Activated T-cell treated with anti-CD3 and anti-CD28 coated beads, Interleukin-2, amount 50 U/mL, for 72 hours (primary cell): ENCODE measurements at places on chromosomes 3 and 15.
A peak's percentile ranks its signal among the peaks of the same experiment; 100 is the strongest.

GRCh38 chr3:193046371-193046770, 128.7 kb upstream of the MB21D2 start:
- H3K27ac ChIP-seq = no peak overlapping the region
- H3K27me3 ChIP-seq = no peaks in the 10 kb centered on the region
- no peak for DNase-seq
- H3K4me1 ChIP-seq = no peaks in the 10 kb centered on the region
- no peak overlapping the region for H3K4me3 ChIP-seq

DNA sequence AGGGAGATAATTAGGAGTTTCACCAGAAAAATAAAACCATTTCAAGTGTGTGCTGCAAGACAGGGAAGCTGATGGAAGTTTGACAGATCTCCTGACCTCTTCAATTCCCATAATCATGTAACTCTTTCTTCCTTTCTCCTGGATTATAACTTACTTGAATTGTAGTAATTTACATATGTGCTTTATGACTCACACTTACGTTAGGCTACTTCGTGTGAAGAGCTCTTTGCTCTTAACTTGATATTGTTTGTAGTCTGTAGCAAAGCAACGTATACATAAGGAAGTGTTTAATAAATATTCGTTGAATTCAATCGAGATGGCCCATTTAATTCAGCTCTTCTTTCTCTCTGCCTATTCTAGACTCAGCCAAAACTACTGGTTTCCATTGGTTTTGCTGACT, 23.5 kb downstream of the ROBO2 start:
- no peak for DNase-seq
- no peaks in the 10 kb centered on the region for H3K4me1 ChIP-seq
- no peaks in the 10 kb centered on the region for H3K27me3 ChIP-seq
- no peak overlapping the region for H3K27ac ChIP-seq
- no peak overlapping the region for H3K4me3 ChIP-seq
- no peaks in the 10 kb centered on the region for H3K36me3 ChIP-seq

- H3K27me3 ChIP-seq = peaks cover 32% of the 10 kb centered on the region
- H3K27ac ChIP-seq = no peak overlapping the region
- no peaks in the 10 kb centered on the region for H3K4me1 ChIP-seq
- H3K4me3 ChIP-seq = no peak overlapping the region
- H3K36me3 ChIP-seq = no peaks in the 10 kb centered on the region
- no peak for DNase-seq
These were observed 16.4 kb upstream of the ST8SIA2 start for GRCh38 chr15:92377083-92377789.

- H3K27ac ChIP-seq = no peak overlapping the region
- H3K36me3 ChIP-seq = no peaks in the 10 kb centered on the region
- peak overlapping the region; percentile 14 for H3K4me3 ChIP-seq
- peaks cover 60% of the 10 kb centered on the region for H3K4me1 ChIP-seq
These were observed 96.0 kb upstream of the CCDC80 start for GRCh38 chr3:112736805-112737566.

DNA sequence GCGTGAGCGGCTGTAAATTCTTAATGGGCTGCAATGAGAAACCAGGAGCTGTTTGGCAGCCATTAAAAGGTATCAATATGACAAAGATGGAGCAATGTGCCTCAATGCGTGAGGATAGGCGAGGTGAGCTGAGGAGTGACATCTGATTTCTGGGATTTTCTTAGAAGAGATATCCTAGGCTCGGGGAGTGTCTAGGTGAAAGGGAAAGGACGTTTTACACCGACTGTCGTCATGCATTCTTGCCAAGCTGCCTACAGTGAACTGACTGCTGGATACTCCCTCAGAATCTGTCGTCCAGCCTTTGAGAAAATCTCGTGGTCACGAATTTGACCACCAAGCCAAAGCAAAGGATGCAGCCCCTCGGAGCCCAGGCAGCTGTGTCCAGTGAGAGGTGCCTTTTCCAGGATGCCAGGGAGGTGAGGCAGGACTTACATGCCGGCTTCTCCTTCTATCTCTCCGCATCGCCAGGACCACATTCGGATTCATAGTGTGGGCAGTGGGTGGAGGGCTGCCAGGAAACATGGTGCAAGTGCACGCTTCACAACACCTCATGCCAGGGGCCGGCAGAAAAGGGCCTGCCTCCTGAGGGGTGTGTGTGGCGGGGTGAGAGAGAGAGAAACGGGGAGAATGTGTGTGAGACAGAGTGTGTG, 80.3 kb upstream of the ABHD17C start:
- H3K36me3 ChIP-seq = no peaks in the 10 kb centered on the region
- H3K27me3 ChIP-seq = peaks cover 26% of the 10 kb centered on the region
- no peak for DNase-seq
- H3K27ac ChIP-seq = no peak overlapping the region
- H3K4me3 ChIP-seq = no peak overlapping the region
- no peaks in the 10 kb centered on the region for H3K4me1 ChIP-seq
